Thymus (tissue), 14 donors: ENCODE measurements at places on chromosomes 13 and 19.
A peak's percentile ranks its signal among the peaks of the same experiment; 100 is the strongest.

DNA sequence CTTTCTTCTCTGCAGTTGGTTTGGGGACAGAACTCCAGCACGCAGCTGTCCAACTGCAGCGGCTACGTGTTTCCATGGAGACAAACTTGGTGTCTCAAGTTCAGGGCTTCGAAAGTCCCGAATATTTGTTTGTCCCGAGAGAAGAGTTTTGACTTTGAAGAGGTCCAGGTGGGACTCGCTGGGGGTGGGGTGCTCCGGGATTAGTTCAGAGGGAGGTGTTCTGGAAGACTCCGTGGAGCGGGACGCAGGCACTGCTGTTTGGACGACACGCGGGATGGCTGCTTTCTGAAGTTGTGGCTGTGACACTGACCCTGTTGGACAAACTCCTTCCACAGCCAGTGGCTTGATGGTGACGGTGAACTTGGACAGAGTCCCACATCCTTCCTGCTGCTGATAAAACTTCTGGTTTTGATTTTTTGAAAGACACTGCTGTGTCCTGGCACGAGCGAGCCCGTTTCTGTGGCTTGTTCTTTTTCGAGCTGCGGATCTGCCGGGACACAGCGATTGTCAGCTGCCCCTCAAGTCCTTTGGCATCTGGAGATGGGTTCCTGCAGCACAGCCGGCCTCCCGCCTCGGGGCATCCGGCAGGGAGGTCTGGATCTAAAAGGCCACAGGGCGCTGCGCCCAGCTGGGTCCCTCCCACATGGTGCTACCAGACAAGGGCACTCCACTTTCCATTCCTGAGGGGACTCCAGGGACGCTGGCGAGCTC, 15.9 kb upstream of the RANBP3 start:
- no peak for DNase-seq

DNA sequence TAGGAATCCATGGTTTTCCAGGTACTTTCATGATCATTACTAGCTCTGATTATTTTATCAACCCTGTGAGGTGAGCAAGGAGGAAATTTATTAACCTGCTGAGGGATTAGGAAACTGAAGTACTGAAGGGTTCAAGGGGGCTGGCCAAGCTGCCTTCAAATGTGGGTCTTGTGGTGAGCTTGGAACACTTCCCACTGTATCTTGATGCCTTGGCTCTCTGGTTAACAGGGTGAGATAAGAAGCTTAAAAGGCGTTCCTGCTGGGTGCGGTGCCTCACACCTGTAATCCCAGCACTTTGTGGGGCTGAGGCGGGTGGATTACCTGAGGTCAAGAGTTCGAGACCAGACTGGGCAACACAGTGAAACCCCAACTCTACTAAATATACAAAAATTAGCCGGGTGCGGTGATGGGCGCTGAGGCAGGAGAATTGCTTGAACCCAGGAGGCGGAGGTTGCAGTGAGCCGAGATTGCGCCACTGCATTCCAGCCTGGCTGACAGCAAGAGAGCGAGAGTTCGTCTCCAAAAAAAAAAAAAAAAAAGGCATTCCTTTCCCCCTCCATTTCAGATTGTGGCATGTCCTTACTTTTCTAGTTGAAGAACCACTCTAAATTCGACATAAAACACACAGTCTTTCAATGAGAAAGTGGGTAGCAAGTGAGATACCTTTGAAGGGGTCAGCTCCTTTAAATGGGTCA, 70.2 kb downstream of the KLF2 start:
- DNase-seq: no peak

- no peak for DNase-seq
These were observed 38.2 kb downstream of the ATP12A start for GRCh38 chr13:24718192-24718965.

GRCh38 chr13:30504081-30504480, 38.3 kb upstream of the HMGB1 start:
- no peak for DNase-seq

DNA sequence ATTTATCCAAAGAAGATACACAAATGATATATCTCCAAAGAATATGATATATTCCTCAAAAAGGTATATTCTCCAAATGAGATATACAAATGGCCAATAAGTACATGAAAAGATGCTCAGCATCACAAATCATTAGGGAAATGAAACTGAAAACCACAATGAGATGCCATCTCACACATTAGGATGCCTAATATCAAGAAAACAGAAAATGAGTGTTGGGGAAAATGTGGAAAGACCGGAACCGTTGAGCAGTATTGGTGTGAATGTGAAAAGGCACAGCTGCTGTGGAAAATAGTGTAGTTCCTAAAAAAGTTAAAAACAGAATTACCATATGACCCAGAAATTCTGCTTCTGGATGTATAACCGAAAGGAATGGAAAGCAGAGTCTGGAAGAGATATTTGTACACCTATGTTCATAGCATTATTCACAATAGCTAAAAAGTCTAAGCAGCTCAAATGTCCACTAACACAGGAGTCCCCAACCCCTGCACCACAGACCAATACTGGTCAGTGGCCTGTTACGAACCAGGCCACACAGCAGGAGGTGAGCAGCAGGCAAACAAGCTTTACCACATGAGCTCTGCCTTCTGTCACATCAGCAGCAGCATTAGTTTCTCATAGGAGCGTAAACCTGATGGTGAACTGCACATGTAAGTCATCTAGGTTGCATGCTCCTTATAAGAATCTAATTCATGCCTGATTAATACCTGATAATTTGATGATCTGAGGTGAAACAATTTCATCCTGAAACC, 291.9 kb downstream of the PCDH20 start:
- no peak for DNase-seq

DNA sequence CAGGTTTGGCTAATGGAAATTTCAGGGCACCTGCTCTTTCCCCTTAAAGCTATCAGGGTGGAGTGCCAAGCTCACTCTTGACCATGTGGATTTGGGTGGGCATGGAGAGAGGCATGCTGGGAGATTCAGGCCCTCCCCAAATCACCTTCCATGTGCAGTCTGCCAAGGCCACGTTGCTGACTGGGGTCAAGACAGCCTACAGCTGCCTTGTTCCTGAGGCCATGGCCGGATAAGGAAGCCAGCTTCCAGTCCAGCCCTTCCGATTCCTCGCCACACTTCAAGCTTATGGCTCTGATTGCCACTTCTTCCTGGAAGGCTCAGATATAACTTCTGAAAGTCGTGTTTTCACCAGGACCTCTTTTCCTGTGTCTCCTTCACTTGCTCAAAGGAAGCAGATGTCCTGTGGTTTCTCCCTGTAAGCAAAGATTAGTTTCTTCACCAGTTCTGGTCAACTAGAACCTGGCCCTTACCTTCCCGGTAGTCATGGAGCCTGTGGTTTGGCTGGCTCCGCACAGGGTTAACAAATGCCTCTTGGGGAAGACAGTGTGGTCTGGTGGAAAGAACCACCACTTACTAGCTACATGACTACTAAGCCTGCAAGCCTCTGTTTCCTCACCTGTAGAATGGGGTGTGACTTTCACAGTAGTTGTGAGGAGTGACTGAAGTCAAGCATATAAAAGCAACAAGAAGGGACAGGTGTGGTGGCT, 16.1 kb upstream of the TPT1 start:
- no peak for DNase-seq

DNA sequence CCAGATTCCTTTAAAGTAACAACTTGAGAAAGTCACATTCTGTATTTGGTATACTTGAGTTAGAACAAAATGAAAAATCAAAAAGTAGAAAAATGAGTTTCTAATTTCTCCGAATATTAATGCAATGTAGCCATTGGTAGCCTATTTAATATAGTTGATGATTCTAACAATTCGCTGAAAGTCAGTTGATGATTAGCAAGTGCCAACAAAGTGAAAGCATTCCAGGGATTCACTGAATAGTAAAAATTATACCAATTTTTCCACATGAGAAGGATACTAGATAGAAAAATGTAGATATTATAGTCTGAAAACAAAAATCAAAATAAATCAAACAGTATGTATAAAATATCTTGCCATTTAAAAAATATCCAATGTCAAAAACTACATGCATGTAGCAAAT, 117.2 kb downstream of the FREM2 start:
- DNase-seq: no peak

DNA sequence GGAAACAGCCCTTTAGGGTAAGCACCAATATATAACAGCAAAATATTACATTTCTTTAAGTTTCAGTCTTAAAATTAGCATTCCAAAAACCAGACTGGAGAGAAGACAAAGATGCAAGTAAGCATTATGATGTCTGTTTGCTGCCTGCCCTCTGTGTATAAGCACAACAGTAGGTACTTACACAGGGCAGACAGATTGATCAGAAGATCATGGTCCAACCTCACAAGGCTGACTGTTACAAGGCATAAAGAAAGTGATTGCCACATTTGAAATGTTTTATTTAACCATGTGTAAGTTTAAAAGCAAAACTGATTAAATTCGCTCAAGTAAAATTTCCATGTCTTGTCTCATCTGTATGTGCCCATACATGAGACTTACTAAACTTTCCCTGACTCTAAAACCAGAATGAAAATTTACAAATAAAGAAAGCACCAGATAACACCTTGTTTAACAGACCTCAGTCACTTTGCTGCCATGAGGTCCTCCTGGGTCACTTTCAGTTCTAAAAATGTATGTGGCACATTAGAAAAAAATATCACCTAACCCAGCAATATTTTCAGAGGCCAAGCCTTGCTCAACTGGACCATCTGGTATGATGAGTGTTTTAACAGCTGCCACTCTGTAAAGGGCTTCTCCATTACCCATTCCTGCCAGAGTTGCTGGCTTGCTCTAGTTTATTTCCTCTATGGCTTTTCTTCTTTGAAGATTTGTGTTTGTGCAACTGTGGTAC, 297.0 kb downstream of the RBM26 start:
- no peak for DNase-seq

DNA sequence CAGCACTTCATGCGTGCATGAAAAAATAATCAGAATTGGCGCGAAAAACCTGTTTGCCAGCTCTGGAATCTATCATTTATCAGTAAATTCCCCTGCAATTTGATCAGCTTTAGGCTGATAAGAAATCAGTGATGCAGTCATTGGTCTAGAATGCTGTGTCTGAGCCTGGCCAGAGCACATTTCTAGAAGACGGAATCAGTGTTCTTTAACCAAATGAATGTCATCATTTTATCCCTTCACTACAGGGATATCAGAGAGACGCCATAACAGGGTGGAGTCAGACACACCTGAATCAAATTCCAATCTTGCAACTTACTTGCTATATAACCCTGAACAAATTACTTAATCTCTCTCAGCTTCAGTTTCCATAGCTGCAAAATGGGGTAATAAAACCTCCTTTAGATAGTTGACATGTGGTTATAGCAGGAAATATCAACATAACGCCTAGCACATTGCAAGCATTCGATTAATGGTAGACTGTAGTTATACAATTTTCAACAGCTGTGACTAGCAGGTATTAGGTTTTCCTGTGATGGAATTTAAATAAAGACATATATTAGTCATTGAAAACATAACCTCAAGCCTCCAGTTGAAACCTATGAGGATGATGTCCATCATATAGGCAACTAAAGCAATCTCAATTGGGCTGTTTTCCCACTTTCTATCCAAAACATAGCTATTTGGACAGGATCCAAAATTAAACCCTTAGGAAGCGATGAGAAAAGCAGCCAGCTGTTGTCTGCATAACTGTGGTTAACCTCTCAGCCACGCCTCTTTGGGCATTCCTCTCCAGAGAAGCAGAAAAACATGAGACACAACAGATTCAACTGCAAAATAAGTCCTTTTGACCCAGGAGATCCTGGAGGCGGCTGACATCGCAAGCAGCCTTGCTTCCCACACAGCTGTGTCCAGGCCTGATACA, 51.6 kb upstream of the UBL3 start:
- DNase-seq: no peak

DNA sequence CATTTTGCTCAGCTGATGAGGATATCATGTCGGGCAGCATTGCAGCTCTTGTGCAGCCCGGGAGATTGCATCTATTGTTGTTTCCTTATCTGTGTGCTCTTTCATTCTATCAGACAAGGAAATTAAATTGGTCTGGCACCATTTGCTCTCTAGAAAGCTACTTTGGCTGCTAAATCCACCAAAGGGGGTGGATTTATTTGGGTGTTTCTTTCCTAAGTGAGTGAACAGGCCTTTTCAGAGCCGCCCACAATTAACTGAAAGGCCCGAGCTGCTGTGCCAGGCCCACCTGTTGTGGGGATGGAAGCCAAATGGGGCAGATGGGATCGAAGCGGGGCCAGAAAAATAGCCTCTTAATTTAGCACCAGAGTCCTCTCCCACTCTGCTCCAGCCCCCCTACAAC, 99.4 kb downstream of the DNAJC15 start:
- no peak for DNase-seq

- no peak for DNase-seq
These were observed 35.4 kb upstream of the MCF2L start for GRCh38 chr13:112933649-112934048.

GRCh38 chr19:14977128-14977527, 2.5 kb downstream of the SLC1A6 start:
- no peak for DNase-seq

DNA sequence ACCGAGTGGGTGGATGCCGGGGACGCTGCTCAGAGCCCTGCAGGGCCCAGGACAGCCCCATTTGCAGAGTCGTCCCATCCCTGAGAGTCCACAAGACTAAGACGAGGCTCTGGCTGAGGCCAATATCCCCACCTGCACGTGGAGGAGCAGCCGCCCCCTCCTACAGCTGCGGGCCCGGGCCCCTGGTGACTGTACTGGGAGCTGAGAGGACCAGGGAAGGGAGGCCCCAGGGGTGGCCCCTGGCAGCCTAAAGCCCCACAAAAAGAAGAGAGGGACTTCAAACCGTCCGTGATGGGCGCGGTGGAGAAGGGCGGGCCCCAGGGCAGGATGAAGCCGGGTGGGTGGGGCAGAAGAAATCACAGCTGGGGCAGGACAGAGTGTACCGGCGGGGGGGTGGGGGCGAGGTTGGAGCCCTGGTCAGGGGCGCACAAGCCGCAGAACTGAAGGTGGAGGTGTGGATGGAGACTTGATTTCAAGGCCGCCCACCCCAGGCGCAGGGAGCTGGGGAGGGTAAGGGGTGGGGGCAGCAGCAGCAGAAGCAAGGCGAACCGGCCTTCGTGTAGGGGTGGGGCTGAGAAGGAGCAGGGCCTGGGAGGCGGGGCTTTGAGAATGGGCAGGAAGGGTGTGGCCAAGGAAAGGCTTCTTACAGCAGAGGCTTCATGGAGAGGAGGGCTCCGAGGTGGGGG, 12.9 kb downstream of the CFD start:
- peak; percentile 46 for DNase-seq

- DNase-seq: no peak
These were observed 27.5 kb upstream of the SIGLEC11 start for GRCh38 chr19:49988433-49988832.

- DNase-seq: no peak
These were observed 349.1 kb downstream of the LIG4 start for GRCh38 chr13:107866032-107866940.

DNA sequence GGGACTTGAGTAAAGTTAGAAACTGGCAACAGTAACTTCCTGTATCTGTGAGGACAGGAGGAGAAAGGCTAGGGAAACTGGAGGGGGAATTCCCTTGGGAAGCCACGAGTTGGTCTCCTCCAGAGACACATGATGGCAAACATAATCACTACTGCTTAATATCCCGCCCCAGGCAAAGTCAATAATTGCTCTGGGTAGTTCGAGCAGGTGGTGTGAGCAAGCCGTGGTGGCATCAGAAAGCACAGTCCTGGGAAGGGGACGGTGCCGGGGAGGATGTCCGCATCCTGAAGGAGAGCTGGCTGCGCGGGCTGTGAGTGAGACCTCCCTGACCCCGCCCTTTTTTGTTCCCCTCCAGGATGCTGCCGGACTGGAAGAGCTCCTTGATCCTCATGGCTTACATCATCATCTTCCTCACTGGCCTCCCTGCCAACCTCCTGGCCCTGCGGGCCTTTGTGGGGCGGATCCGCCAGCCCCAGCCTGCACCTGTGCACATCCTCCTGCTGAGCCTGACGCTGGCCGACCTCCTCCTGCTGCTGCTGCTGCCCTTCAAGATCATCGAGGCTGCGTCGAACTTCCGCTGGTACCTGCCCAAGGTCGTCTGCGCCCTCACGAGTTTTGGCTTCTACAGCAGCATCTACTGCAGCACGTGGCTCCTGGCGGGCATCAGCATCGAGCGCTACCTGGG, 1.4 kb downstream of the FFAR2 start:
- DNase-seq: no peak
